KG1 (cell line): ENCODE measurements at places on chromosomes 2 and 18.

- DNase-seq = no peak
Observed at GRCh38 chr2:39429746-39430145, 7.3 kb downstream of the MAP4K3 start.

GRCh38 chr2:196187898-196188458, 16.6 kb upstream of the STK17B start:
- DNase-seq = no peak

GRCh38 chr2:179264368-179265081, at the start of gene SESTD1:
TSS of gene SESTD1 (minus strand) at chr2:179264832. CDS start at chr2:179191841, 72,991 bp downstream.
- no peak for DNase-seq

GRCh38 chr2:155665704-155666103, 666.8 kb downstream of the NR4A2 start:
- DNase-seq = no peak

GRCh38 chr18:26386002-26386401, 159.8 kb downstream of the TAF4B start:
- no peak for DNase-seq

DNA sequence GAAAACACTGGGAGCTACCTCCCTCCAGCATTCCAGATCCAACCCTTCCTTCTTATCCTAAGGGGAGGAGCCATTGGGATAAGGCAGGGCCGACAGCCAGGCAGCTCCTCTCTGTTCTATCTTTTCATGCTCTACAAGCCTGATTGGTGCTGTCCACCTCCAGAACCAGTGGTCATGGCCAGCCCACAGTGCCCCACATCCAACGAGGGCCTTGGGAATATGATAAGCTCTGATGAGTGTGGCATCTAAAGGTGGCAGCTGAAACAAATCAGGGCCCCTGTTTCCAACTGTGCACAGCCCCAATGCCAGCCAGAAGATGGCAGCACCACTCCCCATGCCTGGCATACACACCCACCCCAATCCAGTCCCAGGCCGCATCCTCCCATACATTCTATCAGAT, 329.3 kb downstream of the C1D start:
- no peak for DNase-seq

- no peak for DNase-seq
Observed at GRCh38 chr2:20541651-20542050, 94.8 kb downstream of the RHOB start.

DNA sequence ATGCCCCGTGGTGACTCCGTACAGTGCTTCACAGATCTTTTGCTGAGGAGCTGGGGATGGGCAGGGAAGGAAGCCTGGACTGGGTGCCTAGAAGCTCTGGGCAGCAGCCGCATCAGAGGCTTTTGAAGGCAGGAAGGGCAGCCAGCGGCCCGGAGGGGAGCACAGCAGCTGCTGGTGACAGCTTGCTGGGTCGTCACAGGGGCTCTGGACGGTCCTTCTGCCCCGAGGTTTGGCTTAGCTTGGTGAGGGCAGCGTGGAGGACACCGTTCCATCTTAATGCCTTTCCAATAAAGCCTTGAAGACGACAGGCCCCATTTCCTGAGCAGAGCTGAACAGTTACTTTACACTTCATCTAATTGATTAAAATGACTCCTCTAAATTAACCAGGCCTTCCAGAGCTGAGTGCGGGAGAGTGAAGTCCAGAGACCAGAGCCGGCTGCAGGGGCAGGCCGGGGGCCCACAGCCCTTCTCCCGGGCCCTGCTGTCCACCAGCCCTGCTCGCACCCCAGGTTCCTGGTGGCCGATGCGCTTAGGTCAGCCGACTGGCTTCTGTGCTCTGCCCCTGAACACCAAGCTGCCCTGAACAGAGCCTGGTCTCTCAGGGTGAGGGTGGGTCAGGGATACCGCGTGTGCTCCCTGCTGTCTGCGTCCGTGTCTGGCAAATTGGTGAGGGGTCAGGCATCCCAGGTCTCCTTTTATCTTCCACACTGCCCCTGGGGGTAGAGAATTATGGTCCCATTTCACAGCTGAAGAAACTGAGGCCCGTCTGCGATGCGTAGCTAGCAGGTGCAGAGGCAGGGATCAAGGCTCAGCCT, 43.5 kb downstream of the RRM2 start:
- DNase-seq = no peak

DNA sequence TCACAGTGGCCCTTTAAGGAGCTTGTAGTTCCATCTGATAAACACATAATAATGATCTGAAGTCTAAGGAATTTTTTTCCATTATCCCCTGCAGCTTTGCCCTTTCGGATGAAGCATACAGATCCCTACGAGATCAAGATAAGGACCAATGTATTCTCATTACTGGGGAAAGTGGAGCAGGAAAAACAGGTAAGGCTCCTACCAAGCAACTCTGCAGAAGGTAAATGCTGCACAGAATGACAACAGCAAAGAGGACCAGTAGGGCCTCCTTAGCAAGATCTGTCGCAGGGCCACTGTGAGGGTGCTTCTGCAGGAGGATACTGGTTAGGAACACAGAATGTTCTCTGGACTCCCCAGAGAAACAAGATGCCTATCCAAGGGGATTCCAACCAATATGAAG, 84.6 kb downstream of the MYO1B start:
- DNase-seq = no peak

- DNase-seq = no peak
Observed at GRCh38 chr2:75709297-75709696, 1.4 kb downstream of the GCFC2 start.

GRCh38 chr18:12417687-12418086, 10.0 kb downstream of the PRELID3A start:
- DNase-seq = no peak

DNA sequence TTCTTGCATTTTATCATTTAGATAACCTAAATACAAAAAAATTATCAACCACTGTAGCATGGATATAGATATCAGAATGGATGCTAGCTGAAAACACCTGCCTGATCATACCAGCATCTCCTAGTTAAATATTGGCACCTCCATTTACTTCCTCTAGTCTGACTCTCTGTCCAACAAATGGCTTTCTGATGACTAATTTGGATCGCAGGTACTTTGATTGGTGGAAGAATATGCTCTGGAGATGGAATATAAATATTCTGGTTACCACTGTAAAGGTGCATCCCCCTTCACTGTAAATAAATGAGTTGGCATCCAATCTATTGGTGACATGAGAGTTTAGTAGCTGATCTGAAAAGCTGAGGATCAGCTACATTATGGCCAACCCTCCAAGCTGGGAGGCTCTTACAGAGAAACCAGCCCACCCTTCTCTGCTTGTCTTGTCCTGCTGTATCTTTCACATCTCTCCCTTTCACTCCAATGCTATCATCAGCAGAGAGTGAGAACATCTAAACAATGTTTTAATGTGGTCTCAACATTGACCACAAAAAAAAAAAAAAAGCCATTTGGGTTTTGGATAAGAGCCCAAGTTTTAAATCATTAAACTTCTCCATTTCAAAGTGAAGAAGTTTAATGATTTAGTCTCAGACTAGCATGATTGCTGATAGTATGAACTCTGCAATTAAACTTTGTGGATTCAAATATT, 90.5 kb downstream of the PMAIP1 start:
- DNase-seq = no peak

GRCh38 chr2:30511122-30512083, 64.4 kb downstream of the LCLAT1 start:
- DNase-seq = no peak

- DNase-seq = no peak
Observed at GRCh38 chr18:8252371-8252770, 356.9 kb upstream of the RAB12 start.
